ENCODE measurements at places on chromosomes 5 and 9. TPM values are rescaled to one million over a fixed set of nuclear protein-coding genes. Genes with fewer than 3 reads are reported as not detected.

ORM1 gene
- not detected for total RNA-seq

CDC23 gene
- total RNA-seq = 23.9 TPM

GLT6D1 gene
- not detected for total RNA-seq

SLCO6A1 gene
- not detected for total RNA-seq

LRRC19 gene
- not detected for total RNA-seq

SLC6A19 gene
- not detected for total RNA-seq

PCDHA4 gene
- 2.4 TPM for total RNA-seq

DDX4 gene
- total RNA-seq = not detected

PCDHGB1 gene
- 4.5 TPM for total RNA-seq

MED7 gene
- total RNA-seq = 7.6 TPM

CENPK gene
- total RNA-seq = 33.7 TPM

IL33 gene
- total RNA-seq = not detected

PCDHGB3 gene
- total RNA-seq = 0.83 TPM

ELOVL7 gene
- total RNA-seq = 0.45 TPM

COL23A1 gene
- total RNA-seq = not detected

RNF183 gene
- not detected for total RNA-seq

IFNB1 gene
- not detected for total RNA-seq

ADAMTS13 gene
- 3.9 TPM for total RNA-seq

BSPRY gene
- total RNA-seq = not detected

LECT2 gene
- total RNA-seq = not detected

SERF1B gene
- total RNA-seq = 67.2 TPM

GLRA1 gene
- total RNA-seq = not detected

AP3S1 gene
- 148 TPM for total RNA-seq

ARID3C gene
- 0.11 TPM for total RNA-seq

CNTRL gene
- total RNA-seq = 26.1 TPM

SOWAHA gene
- total RNA-seq = 0.32 TPM
